ENCODE measurements at places on chromosomes 13 and 19.

DNA sequence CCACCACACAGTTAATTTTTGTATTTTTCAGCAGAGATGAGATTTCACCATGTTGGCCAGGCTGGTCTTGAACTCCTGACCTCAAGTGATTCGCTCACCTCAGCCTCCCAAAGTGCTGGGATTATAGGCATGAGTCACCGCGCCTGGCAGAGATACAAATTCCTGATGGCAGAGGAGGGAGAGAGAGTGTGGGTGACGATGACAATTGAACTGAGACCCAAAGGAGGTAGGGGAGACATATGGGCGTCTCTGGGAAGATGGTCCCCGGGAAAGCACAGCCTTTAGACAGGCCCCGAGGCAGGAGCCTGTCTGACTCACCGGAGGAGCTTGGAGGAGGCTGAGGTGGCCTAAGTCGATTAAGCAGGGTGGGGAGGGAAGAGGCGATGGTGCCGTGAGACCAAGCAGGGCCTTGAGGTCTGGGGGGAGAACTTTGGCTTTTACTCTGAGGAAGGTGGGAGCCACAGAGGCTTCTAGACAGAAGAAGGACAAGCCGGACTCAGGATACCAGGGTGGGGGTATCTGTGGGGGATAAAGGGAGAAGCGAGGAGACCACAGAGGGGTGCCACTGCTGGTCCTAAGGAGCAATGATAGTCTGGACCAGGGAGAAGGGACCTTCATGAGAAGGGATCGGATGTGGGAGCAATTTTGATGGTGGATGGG lies 38.2 kb downstream of the ARRDC2 start:
- no peak for DNase-seq

GRCh38 chr19:4910594-4911281 lies 1.4 kb downstream of the UHRF1 start:
- no peak for DNase-seq

GRCh38 chr13:35818633-35819067 lies 312.5 kb downstream of the DCLK1 start:
- no peak for DNase-seq

DNA sequence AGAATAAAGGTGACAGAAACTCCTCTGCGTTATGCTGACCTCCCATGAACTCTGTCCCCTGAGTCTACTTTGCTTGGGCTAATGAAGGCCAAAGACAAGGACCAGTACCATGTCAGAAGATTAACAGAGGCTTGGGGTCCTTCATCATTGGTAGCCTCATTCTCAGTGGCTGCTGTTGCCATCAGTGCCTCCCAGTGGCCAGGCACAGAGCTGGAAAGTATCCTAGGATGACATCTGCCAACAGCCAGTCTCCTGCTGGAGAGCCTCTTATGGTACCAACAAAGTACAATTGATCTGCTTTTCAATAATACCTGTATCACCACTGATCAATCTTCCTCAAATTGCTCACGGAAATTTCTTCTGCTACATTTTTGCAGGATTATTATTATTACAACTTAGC lies 281.6 kb downstream of the DNAJC15 start:
- DNase-seq, result no peak

- DNase-seq, result no peak
Observed at GRCh38 chr19:15128162-15128770, 21.1 kb downstream of the SYDE1 start.

DNA sequence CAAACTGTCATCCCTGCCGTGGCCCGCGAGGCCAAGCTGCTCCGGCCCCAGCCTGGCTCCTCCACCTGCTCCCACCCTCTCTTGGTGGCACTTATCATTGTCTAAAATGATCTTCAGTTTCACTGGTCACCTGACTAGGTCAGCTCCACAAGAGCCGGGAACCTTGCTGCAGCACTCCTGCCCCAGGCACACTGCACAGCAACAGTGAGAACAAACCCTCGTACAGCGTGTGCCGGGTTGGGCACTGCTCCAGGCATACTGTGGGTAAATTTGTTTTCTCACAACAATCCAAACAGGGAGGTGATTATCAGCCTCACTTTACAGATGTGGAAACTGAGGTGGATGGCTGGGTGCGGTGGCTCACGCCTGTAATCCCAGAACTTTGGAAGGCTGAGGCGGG lies 8.9 kb downstream of the DEDD2 start:
- DNase-seq, result no peak

- DNase-seq, result no peak
Observed at GRCh38 chr13:37544995-37545394, 53.6 kb downstream of the POSTN start.

DNA sequence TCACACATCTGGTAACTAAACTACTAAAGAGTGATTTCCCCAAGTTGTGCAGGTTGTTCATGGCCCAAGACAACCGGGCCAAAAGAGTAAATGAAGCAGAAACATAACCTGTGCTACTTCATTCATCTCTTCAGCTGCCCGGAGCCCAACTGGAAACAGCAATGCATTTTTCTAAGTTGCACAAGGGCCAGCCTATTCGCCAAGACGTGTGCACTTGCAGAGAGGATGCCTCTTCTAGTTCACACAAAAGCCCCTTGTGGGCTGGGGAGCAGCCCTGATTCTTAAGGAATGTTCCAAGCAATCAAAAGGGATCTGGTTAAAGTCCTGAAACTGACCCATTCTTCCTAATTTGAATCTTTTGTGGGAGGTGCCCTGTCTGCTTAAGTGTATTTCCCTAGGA lies 275.8 kb downstream of the SHISA2 start:
- DNase-seq, result no peak

GRCh38 chr19:7552781-7553180 lies 17.3 kb downstream of the PNPLA6 start:
- no peak for DNase-seq

DNA sequence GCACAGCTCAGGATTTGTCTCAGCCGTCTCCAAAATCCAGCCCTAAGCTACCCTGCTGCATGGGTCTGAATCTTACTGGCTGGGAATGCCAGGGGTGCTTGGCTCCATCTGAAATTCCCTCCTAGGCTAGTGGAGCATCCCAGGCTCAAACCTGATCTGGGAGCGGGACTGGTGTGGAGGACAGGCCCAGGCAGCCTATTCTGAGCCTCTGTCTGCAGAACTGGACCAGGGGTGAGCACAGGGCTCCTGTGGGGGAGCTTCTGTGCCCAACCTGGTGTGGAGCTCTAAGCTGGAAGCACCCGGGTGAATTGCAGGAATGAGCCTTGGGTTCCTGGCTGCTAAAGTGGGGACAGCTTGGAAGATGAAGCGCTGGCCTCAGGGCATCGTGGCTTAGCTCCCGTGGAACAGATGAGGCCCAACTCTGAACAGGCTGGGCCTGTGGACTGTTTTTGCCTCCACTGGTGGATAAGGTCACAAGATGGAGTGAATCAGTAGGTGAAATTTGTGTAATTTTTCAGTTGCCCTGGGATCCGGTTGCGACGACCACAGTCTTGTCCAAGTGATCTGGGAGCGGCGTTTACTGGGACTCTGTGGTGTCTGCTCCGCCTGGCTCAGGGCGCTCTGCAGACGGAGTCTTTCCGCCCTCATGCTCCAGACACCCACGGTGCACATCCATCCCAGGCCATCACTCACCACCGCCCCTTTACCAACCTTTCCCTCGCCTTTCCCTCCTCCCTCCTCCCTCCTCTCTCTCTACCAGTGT lies 79.5 kb downstream of the TEX29 start:
- DNase-seq, result no peak

DNA sequence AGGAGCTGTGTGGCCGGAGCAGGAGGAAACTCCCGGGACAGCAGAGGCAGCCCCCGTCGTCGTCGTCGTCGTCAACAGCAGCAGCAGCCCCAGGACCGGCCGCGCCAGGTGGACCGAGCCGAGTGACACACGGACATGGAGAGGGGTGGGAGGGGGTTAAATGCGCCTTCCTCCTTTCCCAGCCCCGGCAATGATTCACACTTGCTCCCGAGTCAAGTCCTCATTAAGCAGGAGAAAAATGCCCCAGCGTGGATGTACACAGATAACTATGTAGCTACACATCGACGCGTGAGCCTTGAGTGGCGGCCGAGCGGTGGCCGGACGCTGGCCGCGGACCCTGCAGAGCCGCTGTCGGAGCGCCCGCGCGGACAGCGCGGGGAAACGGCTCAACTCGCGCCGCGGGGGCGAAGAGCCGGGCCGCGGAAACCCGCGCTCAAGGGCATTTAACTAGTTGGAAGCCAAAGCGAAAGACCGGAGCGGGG lies 645 bp downstream of the UBL3 start:
- peak; percentile 68 for DNase-seq
